Activated CD8-positive, alpha-beta T cell treated with anti-CD3 and anti-CD28 coated beads, Interleukin-2, amount 10 ng/mL, durations not matched to agents 7 days and 5 days (primary cell): ENCODE measurements at places on chromosomes 3 and 15. TPM values are rescaled to one million over a fixed set of nuclear protein-coding genes. Genes with fewer than 3 reads are reported as not detected.

Gene KCNH8
- total RNA-seq, result not detected

Gene ONECUT1
- not detected for total RNA-seq

- H3K27me3 ChIP-seq, result no peaks in the 10 kb centered on the region
- peaks cover 18% of the 10 kb centered on the region for H3K4me1 ChIP-seq
- no peak overlapping the region for H3K4me3 ChIP-seq
- no peaks in the 10 kb centered on the region for H3K36me3 ChIP-seq
- H3K27ac ChIP-seq, result no peak overlapping the region
These were observed 57.4 kb upstream of the TFRC start for GRCh38 chr3:196139281-196139680.

DNA sequence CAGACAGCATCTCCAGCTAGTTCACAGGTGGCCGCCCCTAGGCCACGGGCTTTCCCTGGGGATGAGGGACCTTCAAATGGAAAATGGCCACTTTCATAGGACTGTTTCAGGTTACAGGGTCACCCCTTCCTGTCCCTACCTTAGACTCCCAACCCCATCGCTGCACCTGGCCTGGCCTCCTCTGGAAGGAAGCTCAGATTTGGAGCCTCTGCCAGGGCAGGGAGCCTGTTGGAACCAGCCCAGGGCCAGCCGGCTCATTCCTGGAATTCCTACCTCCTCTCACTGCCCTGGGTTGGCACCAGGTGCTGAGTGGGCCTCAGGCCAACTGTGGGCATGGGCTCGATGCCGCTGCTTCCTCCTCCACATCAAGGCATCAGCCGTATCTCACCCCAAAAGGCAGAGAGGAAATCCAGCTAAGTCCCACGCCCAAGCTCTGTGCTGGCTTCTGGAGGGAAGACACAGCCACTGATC, 42.2 kb downstream of the KLHL25 start:
- H3K4me3 ChIP-seq, result no peak overlapping the region
- H3K27ac ChIP-seq, result peak overlapping the region; percentile 62

GRCh38 chr3:13966302-13966701, 86.4 kb upstream of the WNT7A start:
- no peak overlapping the region for H3K27ac ChIP-seq
- H3K27me3 ChIP-seq, result peaks cover 5% of the 10 kb centered on the region
- no peak for DNase-seq
- H3K4me3 ChIP-seq, result no peak overlapping the region
- no peaks in the 10 kb centered on the region for H3K36me3 ChIP-seq

Gene TMEM108
- total RNA-seq, result not detected

DNA sequence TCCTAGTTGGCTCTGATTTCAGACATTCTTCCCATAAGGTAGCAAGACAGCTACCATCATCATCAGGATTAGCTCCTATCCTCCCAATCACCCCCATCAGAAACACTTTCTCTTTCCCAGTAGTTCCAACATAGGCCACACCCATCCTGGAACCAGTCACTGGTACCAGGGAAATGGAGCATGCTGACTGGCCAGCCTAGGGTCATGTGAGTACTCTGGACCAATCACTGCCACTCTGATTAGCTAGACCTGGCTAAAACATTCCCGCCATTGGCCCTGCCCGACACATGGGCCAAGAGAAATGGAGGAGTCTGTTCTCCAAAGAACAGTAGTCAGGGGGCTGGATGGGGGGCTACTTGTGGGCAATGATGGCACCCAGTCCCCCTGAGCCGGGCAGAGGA, 12.4 kb downstream of the EFCC1 start:
- H3K36me3 ChIP-seq, result no peaks in the 10 kb centered on the region
- H3K4me1 ChIP-seq, result peaks cover 37% of the 10 kb centered on the region
- no peak overlapping the region for H3K27ac ChIP-seq
- H3K27me3 ChIP-seq, result no peaks in the 10 kb centered on the region
- no peak for DNase-seq

GRCh38 chr15:56693761-56694160, 39.5 kb downstream of the ZNF280D start:
- peaks cover 6% of the 10 kb centered on the region for H3K36me3 ChIP-seq
- no peak overlapping the region for H3K27ac ChIP-seq
- no peak overlapping the region for H3K4me3 ChIP-seq
- peaks cover 4% of the 10 kb centered on the region for H3K4me1 ChIP-seq

DNA sequence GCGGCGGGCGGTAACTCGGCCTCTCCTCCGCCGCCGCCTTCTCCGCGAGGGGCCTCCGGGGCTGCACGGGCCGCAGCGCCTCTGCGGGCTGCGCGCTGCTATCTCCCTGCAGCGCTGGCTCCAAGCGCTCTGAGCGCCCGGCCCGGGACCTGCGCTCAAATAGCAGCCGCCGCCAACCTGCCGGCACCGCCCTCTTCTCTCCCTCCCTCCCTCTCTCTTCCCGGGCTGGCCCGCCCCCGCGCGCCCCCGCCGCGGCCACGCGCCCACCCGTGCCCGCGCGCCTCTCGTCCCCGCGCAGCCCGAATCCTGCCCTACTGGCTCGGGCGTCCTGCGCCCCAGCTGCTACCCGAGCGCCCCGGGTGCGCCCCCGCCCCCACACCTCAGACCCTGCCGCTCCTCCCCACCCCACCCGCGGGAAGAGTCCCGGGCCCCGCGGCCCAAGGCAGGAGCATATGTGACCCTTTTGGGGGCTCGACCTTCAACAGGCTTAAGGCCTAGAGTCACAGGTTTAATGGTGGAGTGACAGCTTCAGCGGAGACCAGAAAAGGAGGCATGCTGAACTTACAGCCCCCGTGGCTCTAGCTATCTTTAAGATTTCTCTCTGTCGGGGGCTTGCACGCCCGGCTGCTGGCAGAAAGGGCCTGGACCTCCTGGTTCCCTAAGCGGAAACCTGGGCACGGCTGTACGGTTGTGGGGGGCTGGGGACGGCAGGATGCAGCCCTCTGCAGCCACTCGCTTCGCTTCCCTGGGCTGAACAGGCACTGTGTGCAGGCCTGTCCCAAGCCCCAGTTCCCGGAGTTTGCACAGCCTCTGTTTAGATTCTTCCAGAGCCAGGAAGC, at the start of gene CACNA2D2:
Gene CACNA2D2, minus strand, starts transcription at position 131 of the 839 bp plus-strand sequence. CDS start 211 bp downstream, outside the sequence.
- peak within 1 kb of the TSS; percentile 56 for H3K4me3 ChIP-seq
- no peak within 1 kb of the TSS for H3K27ac ChIP-seq
- H3K36me3 ChIP-seq, result no peaks in the 10 kb centered on the region
- peak; percentile 70 for DNase-seq
- H3K27me3 ChIP-seq, result peaks cover 40% of the 10 kb centered on the region

- DNase-seq, result no peak
- no peak overlapping the region for H3K27ac ChIP-seq
- no peaks in the 10 kb centered on the region for H3K4me1 ChIP-seq
- no peaks in the 10 kb centered on the region for H3K36me3 ChIP-seq
- H3K27me3 ChIP-seq, result peaks cover 11% of the 10 kb centered on the region
These were observed 6.9 kb upstream of the PTX3 start for GRCh38 chr3:157429708-157430107.

DNA sequence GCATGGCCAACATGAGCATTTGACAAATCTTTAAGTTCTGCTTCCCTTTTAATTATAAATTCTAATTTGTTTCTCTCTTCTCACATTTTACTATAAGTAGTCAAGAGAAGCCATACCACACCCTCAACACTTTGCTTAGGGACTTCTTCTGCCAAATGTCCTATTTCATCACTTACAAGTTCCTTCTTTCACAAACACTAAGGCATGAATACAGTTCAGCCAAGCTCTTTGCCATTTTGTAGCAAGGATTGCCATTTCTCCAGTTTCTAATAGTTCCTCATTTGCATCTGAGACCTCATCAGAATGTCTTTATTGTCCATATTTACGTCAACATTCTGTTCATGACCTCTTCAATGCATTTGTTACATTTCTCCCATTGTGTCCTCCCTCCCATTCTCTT, 29.4 kb downstream of the SLC22A14 start:
- H3K27ac ChIP-seq, result no peak overlapping the region
- no peaks in the 10 kb centered on the region for H3K36me3 ChIP-seq
- no peaks in the 10 kb centered on the region for H3K4me1 ChIP-seq
- H3K27me3 ChIP-seq, result peaks cover 6% of the 10 kb centered on the region

Gene TM6SF1
- total RNA-seq, result 18.2 TPM

- H3K4me3 ChIP-seq, result no peak overlapping the region
- H3K36me3 ChIP-seq, result no peaks in the 10 kb centered on the region
- no peak overlapping the region for H3K27ac ChIP-seq
These were observed 59.9 kb upstream of the LINGO1 start for GRCh38 chr15:77692614-77693013.

DNA sequence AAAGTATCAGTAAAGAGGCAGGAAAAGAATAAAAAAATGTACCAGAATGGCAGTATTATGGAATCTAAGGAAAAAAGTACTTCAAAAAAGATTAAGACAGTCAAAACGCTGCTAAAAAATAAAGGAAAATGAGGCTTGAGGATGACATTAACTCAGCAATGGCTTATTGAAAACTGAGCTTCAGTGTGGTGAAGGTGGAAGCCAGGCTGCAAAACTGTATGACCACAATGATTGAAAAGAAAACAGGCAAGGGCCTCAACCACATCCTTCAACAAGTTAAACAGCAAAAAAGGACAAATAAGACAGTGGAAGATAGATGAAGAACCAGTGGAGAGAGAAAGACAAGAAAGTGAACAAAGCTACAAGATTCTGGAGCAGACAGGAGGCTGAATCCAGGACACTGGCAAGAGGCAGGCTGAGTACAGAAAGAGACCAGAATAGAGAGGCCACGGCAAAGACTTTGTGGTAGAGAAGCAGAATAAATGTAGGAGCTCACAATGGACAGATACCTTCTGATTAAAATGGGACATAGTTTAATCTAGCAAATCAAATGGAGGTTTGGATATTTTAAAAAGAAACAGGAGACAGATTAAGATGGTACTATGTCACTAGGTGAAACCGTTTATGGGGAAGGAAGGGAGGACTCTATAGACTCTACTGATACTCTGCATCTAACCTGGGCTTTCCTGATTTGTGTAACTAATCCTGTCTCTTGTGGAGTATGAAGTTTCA, 86.1 kb downstream of the TJP1 start:
- no peak overlapping the region for H3K27ac ChIP-seq
- H3K4me3 ChIP-seq, result no peak overlapping the region

- H3K27ac ChIP-seq, result no peak overlapping the region
- no peak overlapping the region for H3K4me3 ChIP-seq
- H3K27me3 ChIP-seq, result no peaks in the 10 kb centered on the region
These were observed 19.4 kb downstream of the RBP1 start for GRCh38 chr3:139519998-139520737.

Gene A4GNT
- total RNA-seq, result not detected

DNA sequence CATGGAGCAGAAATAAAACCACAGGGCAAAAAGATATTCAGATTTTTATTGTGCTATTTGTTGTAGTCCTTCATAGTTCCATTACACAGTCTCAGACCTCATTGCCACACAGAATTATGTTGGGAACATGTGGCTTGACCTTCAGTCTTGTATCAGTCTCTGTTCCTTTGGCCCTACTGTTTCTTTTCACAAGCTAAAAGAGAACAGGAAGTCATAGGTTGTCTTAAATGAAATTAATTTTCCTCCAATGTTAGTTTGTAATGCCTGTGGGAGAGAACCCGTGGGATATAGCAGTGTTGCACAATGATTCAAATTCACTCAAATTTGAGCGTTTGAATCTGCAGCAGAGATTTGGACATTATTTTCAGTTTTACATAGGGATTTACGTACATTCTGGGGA, 359.9 kb downstream of the LRTM1 start:
- no peak for DNase-seq
- no peak overlapping the region for H3K4me3 ChIP-seq
- H3K4me1 ChIP-seq, result no peaks in the 10 kb centered on the region
- no peaks in the 10 kb centered on the region for H3K36me3 ChIP-seq
- no peak overlapping the region for H3K27ac ChIP-seq
- H3K27me3 ChIP-seq, result no peaks in the 10 kb centered on the region

GRCh38 chr15:68304589-68305337, 27.2 kb downstream of the FEM1B start:
- peaks cover 20% of the 10 kb centered on the region for H3K4me1 ChIP-seq
- no peak overlapping the region for H3K27ac ChIP-seq
- H3K27me3 ChIP-seq, result peaks cover 5% of the 10 kb centered on the region
- peaks cover 2% of the 10 kb centered on the region for H3K36me3 ChIP-seq
- DNase-seq, result no peak
- H3K4me3 ChIP-seq, result no peak overlapping the region

Gene CLDN16
- total RNA-seq, result not detected

Gene RPP25
- 6.5 TPM for total RNA-seq

Gene GOLGA6L7
- not detected for total RNA-seq

GRCh38 chr3:109643590-109643989, 306.2 kb upstream of the DPPA4 start:
- no peaks in the 10 kb centered on the region for H3K4me1 ChIP-seq
- H3K27me3 ChIP-seq, result no peaks in the 10 kb centered on the region
- DNase-seq, result no peak
- no peak overlapping the region for H3K27ac ChIP-seq
- no peaks in the 10 kb centered on the region for H3K36me3 ChIP-seq
- no peak overlapping the region for H3K4me3 ChIP-seq
